ENCODE measurements at places on chromosomes 5 and 9.
A peak's percentile ranks its signal among the peaks of the same experiment; 100 is the strongest.

DNA sequence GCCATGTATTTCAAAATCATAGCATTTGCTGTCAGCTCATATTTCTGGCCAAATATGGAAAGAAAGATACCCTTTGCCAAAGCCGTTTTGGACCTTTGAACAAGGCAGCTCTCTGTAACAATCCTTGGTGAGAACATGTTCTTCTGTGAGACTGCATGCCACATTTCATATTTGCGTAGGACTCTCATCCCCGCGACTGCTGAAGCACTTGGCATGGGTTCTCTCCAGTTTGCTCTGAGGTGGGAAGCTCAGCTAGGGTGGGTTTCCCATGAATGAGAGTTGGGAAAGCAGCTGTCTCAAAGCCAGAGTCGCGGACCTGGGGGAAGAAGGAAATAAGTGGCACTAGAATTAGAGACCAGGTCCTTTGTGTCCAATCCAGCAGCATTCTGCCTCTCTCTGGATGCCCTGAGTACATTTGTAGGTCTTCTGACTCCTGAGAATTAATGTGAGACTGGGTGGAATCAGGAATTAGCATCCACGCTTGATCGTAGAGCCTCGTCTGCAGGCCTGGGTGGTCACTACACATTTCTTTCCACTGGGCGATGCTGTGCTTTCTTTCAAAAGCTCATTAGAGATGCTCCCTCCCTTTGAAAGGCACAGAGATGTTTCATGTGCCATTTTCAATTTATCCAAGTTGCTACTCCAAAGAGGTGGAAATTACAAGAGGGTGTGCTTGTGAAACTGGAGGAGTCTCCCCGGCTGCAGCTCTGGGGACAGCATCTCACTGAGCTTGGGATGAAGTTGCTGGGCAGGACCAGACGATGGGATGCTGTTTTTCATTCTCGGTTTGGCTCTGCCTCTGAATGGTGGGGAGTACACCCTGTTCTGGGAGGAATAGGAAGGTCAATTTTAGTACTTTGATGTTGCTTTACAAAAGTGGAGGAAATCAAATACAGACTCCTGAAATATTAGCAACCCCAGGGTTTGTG is 197.2 kb downstream of the GADD45G start:
- H3K36me3 ChIP-seq: no peaks in the 10 kb centered on the region
- peak overlapping the region; percentile 90 for H3K27ac ChIP-seq
- peak overlapping the region; percentile 26 for H3K4me3 ChIP-seq
- peaks cover 45% of the 10 kb centered on the region for H3K4me1 ChIP-seq

GRCh38 chr5:75890546-75890945 is 173.3 kb upstream of the POC5 start:
- DNase-seq: no peak
- H3K4me3 ChIP-seq: no peak overlapping the region
- no peak overlapping the region for H3K27ac ChIP-seq
- peaks cover 2% of the 10 kb centered on the region for H3K4me1 ChIP-seq
- H3K36me3 ChIP-seq: no peaks in the 10 kb centered on the region

DNA sequence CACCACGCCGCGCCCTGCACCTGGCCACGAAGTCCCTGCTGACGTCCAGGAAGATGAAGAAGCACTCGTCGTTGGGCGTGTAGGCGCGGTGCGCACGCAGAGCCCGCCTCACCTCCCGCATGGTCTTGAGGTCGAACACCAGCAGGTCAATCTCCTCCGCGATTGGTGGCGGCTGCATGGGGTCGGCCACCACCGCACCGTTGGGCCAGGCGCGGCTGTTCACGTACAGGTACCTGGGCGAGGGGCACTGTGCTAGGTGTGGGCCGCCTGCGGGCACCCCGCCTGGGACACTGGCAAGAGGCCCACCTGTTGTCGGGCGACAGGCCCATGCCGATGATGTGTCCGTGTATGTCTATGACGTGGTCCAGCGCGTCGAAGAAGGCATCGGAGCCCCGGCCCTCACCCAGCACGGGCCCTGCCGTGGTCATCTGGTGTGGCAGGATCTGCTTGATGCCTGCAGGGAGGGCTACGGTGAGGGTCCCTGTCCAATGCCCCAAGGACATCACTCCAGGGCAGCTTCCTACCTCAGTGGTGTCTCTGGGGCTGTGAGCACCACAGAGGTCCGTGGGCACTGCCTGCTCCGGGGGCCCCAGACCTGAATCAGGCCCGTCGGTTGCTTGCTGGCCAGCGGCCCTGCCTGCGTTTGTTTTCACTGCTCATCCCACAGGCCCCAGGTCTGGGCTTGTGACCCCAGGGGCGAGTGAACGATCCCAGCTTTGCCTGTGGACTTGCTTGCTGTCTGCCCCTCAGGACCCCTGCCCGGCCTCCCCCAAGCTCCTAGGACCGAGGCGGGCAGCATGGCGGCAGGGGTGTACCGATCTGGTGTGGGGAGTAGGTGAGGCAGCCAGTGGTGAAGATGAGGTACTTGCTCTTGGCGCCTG is 3.1 kb downstream of the FBXW5 start:
- H3K4me3 ChIP-seq: no peak overlapping the region
- H3K36me3 ChIP-seq: peaks cover 12% of the 10 kb centered on the region
- H3K27me3 ChIP-seq: no peaks in the 10 kb centered on the region
- no peak overlapping the region for H3K27ac ChIP-seq
- peaks cover 6% of the 10 kb centered on the region for H3K4me1 ChIP-seq
- DNase-seq: peak; percentile 91

- peaks cover 6% of the 10 kb centered on the region for H3K4me1 ChIP-seq
- DNase-seq: no peak
- no peak overlapping the region for H3K27ac ChIP-seq
- H3K36me3 ChIP-seq: no peaks in the 10 kb centered on the region
- H3K4me3 ChIP-seq: no peak overlapping the region
Observed at GRCh38 chr5:16970826-16971225, 34.7 kb upstream of the MYO10 start.

DNA sequence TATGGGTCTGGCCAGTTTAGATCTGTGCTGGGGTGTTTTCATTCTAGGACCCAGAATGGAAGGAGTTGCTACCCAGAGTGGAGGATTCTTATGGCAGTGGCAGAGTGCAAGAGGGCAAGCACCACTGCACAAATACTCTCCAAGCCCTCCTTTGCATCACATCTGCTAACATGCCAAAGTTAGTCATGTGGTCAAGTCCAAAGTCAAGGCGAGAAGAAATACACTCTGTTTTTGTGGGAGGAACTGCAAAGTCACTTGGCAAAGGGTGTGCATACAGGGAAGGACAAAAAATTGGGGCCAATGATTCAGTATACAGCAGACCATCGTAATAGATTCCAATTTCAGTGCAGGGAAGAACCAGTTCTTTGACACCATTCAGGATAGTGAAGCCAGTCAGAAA is 43.9 kb upstream of the HMGCS1 start:
- peaks cover 7% of the 10 kb centered on the region for H3K27me3 ChIP-seq
- DNase-seq: no peak
- H3K4me1 ChIP-seq: no peaks in the 10 kb centered on the region
- peaks cover 2% of the 10 kb centered on the region for H3K36me3 ChIP-seq
- H3K4me3 ChIP-seq: no peak overlapping the region
- H3K27ac ChIP-seq: no peak overlapping the region

GRCh38 chr5:50667023-50667652 is 701 bp downstream of the PARP8 start:
- peak; percentile 89 for DNase-seq
- H3K4me3 ChIP-seq: peak overlapping the region; percentile 94
- H3K4me1 ChIP-seq: peaks cover 44% of the 10 kb centered on the region
- no peaks in the 10 kb centered on the region for H3K36me3 ChIP-seq
- H3K27me3 ChIP-seq: no peaks in the 10 kb centered on the region

DNA sequence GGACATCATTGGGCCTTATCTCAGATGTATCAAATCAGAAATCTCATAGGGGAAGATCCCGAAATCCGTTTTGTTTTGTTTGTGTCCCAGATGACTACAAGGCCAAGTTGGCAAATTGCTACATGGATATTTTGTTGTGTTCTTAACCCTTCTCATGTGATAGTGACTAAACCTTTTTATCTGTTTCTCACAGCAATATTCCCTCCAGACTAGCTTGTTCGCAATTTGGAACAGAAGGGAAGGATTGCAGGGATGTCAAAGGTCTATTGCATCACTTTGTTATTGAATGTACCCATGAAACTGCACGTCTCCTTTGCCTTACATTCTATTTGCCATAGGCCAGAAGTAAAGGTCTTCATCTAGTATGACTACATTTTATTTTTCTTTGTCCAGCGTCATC is 453.9 kb downstream of the NFIB start:
- no peaks in the 10 kb centered on the region for H3K36me3 ChIP-seq
- H3K4me1 ChIP-seq: peaks cover 25% of the 10 kb centered on the region
- H3K4me3 ChIP-seq: no peak overlapping the region

DNA sequence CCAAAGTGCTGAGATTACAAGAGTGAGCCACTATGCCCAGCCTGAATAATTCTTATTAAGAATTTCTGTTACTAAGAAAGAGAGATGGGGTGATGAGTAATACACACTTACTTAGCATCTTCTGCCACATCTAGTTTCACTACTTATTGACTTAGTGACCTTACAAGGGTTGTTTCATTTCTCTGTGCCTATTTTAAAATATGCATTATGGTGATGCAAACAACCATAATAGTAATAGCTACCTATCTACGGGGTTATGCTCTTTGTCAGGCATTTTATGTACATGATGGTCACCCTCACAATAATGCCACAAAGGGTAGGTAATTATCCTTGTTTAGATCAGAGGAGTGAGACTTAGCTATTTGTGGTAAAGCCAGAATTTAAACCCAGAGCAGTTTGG is 499.0 kb upstream of the SGCD start:
- H3K36me3 ChIP-seq: no peaks in the 10 kb centered on the region
- H3K27ac ChIP-seq: no peak overlapping the region
- H3K27me3 ChIP-seq: peaks cover 3% of the 10 kb centered on the region
- no peak for DNase-seq
- H3K4me1 ChIP-seq: no peaks in the 10 kb centered on the region

- H3K36me3 ChIP-seq: no peaks in the 10 kb centered on the region
- peaks cover 8% of the 10 kb centered on the region for H3K27me3 ChIP-seq
- no peaks in the 10 kb centered on the region for H3K4me1 ChIP-seq
- no peak overlapping the region for H3K4me3 ChIP-seq
- H3K27ac ChIP-seq: no peak overlapping the region
Observed at GRCh38 chr5:51479840-51480239, 96.6 kb downstream of the ISL1 start.

- H3K36me3 ChIP-seq: peaks cover 3% of the 10 kb centered on the region
- peaks cover 45% of the 10 kb centered on the region for H3K4me1 ChIP-seq
- H3K4me3 ChIP-seq: no peak overlapping the region
Observed at GRCh38 chr5:172747471-172747870, 23.5 kb downstream of the DUSP1 start.

GRCh38 chr5:142881076-142881783 is 111.1 kb downstream of the ARHGAP26 start:
- no peak overlapping the region for H3K4me3 ChIP-seq
- peak overlapping the region; percentile 69 for H3K27ac ChIP-seq
- DNase-seq: no peak

DNA sequence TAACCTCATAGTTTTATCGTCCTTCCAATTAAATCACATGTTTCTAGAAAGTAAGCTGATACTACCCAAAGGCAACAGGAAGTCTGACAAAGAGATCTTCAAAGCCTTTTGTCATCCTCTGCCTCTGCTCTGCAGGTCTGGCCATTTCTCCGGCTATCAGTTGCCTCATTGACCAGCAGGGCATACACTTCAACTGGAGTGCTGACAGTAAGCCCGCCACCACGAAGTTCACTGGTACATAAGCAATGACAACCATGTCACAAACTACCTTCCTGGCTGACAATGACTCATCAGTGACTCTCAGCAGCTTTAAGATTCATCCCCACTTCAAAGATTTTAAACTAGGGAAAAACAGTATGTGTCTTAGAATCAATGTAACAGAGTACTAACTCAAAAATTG is 20.6 kb downstream of the SPTLC1 start:
- H3K4me3 ChIP-seq: no peak overlapping the region
- no peak overlapping the region for H3K27ac ChIP-seq
- peaks cover 18% of the 10 kb centered on the region for H3K4me1 ChIP-seq
- no peaks in the 10 kb centered on the region for H3K27me3 ChIP-seq

DNA sequence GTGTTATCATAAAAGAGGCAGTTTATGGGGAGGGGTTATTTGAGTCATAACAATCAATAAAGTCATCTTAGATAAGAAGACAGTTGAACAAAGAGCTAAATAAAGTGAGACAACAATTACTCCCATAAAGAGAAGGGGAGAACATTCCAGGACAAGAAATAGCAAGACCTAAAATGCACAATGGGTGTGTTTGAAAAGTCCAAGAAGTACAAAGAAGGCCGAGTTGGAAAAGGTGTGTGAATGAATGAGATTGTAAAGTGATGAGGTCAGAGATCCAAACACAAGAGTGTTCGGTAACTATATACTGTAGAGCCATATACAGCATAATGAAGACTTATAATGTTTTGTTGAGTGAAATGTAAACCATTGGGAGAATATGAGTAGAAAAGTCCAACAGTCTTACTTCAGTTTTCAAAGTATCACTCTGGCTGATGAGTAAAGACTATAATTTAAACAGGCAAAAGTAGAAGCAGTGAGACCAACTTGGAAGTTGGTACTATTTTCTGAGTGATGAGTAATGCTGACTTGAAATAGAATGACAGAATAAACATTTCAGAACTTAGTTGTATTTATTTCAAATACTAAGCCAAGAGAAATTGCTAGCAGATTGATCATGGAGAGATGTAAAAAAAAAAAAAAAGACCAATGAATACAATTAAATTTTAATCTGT is 868.7 kb upstream of the CDH9 start:
- H3K27ac ChIP-seq: no peak overlapping the region
- H3K4me1 ChIP-seq: no peaks in the 10 kb centered on the region
- no peak overlapping the region for H3K4me3 ChIP-seq
- H3K36me3 ChIP-seq: no peaks in the 10 kb centered on the region
- H3K27me3 ChIP-seq: no peaks in the 10 kb centered on the region
- DNase-seq: no peak

DNA sequence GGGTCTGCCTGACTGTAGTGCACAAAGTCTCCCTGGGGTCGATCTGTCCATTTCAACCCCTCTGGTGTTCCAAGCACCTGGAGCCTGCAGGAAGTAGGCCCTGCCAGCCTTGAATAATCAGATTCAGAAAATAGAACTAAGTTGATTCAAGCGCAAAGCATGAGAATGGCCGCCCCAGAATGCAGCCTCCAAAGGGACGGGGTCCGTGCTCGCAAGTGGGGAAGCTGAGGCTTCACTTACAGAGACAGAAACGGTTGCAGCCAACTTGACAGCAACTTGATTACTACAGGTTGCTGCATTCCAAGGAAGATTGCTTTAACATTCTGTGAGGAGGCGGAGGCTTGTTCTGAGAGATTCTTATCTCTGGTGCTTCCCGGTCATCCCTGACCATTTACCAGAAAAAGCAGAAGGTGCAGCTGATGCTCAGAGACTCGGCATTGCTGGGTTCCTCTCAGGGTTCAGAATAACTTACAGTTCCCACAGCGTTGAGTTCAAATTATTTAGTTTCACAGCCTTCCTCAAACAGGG is 14.9 kb upstream of the LRRC14B start:
- peaks cover 16% of the 10 kb centered on the region for H3K27me3 ChIP-seq
- peaks cover 1% of the 10 kb centered on the region for H3K36me3 ChIP-seq
- DNase-seq: peak; percentile 38

GRCh38 chr5:143126174-143127019 is 277.1 kb downstream of the NR3C1 start:
- DNase-seq: no peak
- no peaks in the 10 kb centered on the region for H3K27me3 ChIP-seq
- H3K36me3 ChIP-seq: no peaks in the 10 kb centered on the region

Measured in chondrocyte (in vitro differentiated cells).